Fibroblast of skin of right quadriceps (primary cell): ENCODE measurements at places on chromosomes 13 and 19.

DNA sequence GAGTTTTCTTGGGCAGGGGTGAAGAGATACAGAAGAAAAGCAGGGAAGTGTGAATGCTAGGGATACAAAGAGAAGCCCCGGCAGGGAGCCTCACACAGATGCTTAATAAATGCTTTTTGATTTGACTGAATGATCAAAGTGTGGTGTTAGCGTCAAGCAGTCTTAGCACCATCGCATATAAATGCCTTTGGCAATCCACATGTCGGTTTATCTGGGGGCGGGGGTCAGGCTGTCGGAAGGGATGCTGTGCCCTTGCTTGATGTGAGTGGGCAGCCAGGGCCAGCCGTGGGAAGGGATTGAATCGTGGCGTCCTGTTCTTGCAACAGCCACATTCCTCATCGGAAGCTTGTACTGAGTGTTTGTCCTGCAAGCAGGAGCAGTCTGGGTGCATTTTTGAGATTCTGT is 173.1 kb downstream of the LACC1 start:
- DNase-seq, result peak; percentile 49

DNA sequence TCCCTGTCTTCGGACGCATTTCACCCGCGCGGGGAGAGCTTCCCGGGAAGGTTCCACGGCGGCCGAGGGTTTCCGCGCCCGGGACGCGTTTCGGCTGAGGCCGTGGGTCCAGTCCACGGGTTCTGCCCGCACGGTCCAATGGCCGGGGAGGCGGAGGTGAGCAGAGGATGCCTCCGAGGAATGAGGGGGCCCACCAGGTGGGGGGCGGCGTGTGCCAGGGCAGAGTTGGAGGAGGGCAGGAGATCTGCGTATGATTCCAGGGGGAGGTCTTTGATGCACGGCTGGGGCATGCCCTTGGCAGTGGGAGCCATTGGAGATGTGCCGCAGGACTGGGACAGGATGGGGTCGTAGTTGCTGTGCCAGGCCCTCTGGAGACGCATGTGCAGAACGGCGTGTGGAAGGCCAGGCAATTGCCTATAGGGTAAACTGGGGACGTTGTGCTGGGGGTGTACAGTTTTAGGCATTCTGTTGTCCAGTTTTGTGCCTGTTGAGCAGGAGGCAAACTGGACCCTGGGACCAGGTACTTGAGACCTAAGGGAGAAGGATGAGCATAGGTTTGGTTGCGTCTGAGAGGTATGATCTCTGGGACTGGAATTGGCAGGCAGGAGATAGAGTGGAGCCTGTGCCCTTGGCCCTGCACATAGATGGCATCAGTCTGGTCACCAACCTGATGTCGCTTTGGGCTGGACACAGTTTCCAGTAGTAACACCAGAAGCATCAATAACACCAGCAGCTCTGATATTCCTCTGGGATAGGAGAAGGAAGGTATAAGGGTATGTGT is 751 bp downstream of the ZNF584 start:
- no peak for DNase-seq

DNA sequence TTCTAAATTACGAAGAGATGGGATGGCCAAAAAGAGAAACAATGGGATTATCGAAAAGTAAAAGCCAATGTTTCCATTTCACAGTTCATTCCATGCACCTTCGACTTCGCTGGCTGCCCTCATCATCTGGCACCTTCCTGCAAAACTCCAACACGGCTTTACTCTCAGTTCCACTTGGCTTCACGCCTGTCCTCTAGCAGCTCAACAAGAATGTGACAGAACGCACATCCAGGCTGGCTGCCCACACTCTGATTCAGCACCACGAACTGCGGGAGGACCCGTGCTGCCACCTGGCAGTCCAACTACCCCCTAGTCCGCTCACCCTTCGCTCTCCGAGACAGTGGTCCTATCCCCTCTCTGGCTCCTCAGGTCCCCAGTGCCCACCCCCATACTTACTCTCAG is 11.7 kb downstream of the ATP7B start:
- no peak for DNase-seq

- no peak for DNase-seq
Observed at GRCh38 chr13:65834897-65835296, 1395.2 kb downstream of the PCDH9 start.

DNA sequence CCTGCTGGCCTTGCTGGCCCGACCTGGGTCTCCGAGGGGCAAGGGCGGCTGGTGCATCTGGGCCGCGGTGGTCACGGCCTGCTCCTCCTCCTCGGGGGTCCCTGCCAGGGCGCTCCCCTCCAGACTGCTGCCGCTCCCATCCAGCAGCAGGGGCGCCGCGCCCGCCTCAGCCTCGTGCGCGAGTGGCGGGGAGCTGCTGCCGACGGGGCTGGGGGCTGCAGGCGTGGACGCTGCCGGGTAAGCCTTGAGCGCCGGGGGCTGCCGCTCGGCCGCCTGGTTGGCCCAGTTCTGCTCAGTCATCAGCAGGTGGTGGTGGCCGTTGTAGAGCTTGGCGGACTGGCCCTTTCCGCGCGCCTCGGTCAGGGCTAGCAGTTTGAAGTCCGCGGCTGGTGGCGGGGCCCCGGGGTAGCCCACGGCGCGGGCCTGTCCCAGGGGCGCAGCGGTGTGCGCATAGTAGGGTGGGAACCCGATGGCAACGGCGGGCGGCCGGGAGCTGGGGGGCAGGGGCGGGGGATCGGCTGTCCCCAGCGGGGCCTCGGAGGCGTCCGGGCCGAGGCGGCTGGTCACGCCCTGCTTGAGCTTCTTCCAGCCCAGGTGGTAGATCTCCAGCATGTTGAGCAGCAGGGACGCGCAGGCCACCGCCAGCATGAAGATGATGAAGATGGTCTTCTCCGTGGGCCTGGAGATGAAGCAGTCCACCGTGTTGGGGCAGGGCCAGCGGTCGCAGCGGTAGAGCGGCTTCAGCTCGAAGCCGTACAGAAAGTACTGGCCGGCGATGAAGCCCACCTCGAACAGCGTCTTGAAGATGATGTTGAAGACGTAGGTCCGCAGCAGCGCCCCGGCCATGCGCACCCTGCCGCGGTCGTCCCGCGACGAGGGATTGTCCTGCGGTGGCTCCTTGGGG is 18.6 kb downstream of the GJA3 start:
- no peak for DNase-seq

DNA sequence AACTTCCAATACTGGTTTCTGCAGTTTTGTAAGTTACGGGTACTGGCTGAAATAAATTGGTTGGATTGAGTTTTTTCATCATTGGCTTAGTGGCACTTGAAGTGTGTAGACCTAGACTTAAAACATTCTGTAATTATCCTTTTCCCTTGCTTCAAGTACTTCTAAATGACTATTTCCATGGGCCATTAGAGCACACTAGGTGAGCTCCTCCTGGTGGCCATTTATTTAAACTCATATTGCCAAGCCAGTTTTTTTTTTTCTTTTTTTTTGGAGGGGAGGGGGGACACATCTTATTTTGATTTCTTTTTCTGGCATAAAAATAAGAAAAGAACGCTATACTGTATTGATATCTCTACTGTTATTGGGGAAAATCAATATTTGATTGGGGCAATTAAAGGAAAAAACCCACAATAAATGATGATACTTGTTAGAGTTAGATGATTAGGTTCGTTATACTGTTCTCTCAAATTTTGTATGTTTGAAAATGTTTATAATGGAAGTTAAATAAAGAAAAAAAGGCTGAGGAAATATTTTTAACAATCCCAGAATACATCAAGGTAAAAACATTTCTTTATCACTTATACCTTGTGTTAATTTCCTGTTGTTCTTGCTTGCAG is 82.9 kb downstream of the PDS5B start:
- peak; percentile 51 for DNase-seq

- DNase-seq, result peak; percentile 93
Observed at GRCh38 chr13:23673354-23673753, 103.1 kb downstream of the TNFRSF19 start.

DNA sequence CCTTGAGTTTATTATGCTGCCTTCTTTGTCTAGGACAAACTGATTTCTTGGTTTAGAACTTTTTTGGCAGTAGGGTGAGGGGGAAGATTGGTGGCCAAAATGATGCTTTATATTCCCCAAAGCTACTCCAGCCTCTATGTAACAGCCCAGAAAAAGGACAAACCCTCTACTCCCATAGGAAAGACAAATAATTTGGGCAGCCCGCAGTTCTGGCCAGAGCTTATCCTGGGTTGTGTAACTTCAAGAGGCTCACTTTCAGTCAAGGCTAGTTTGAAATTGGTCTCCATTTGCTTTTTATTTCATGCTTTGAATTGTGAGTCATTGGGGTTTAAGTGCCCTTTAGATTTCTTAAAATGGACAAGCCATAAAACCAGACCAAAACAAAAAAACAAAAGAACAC is 142.3 kb downstream of the OLFM4 start:
- no peak for DNase-seq

DNA sequence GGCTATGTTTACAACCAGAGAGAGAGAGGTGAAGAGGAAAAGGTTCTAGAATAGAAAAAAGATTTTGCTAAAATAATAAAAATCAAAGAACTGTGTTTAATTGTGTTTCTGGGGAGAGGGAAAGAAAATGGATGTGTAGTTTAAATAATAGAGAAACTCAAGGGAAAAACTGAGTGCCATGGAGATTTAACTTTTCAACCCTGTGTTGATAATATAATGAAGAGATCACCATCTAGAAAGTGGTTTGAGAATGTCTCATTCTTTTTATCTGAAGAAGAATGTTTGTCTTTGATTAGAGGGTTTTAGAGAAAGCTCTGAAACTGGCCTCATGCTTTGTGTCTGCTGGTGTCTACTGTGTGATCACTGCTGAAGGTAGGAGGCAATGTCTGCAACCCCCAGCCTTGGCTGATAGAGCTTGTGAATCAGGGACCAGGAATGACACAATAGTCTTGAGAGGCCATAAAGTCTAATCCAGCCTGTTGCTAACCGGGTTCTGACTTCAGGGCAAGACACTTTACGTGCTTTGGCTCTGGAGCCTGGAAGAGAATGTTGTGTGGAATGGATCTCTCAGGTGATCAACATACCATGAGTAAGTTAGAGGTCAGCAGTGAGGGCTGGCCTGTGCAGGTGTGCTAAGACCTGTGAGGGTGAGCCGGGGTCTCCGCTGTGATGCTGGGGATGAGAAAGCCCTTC is 5.4 kb downstream of the COL4A2 start:
- DNase-seq, result peak; percentile 94

DNA sequence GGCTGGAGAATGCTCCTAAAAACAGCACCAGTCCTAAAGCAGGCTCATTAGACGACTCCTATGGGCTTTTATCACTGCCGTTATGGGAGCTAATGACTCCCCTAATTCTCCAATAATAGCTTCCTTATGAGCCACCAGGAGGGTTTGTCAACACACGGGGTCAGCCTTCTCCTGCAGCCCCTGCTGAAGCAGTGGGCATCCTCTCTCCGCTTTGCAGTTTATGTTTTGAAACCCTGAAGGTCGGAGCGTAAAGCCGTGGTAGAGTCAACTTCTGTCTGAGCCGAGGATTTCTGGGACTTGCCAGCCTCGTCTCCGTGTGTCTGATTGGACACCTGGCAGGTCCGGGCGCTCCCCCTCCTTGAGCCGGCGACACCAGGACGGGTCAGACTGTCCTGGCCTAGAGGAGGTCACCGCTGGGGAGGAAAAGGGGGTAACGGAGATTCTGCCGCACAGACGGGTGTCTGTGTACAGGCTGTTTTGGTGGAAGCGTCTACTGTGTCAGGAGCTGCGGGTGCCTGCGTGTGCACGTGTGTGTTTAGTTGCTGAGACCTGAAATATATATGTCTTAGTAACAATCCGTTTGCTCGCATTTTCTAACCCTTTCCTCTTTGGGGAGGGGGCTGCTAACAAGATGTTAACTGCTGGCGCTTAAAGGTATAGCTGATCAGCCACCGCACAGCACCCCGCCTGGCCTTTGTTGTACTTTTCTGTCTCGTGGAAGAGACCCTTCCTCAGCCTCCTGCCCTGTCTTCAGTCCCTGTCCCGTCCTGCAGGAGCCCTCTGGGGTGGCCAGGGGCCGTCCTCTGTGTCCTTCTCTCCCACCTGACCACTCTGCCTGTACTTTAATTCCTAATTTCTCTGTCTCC is 1.9 kb downstream of the KDM4B start:
- DNase-seq, result no peak

DNA sequence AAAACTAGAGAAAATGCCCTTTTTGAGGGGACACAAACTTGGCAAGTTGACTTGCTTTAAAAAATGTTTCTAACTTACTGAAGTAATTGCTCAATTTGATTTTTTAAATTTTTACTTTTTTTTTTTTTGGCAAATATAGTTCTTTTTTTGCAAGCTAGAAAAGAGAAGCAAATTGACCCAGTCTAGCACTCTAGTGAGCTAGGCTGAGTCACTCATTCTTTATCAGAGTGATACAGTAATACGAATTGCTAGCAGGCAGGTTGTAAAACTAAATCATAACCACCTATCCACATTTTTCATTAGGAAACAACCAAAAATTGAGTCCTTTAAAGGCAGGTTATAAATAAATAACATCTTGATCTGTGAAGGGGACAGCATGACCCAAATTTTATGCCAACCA is 51.9 kb upstream of the C1QTNF9 start:
- no peak for DNase-seq

GRCh38 chr19:53621885-53622740 is 9.7 kb upstream of the DPRX start:
- DNase-seq, result no peak

DNA sequence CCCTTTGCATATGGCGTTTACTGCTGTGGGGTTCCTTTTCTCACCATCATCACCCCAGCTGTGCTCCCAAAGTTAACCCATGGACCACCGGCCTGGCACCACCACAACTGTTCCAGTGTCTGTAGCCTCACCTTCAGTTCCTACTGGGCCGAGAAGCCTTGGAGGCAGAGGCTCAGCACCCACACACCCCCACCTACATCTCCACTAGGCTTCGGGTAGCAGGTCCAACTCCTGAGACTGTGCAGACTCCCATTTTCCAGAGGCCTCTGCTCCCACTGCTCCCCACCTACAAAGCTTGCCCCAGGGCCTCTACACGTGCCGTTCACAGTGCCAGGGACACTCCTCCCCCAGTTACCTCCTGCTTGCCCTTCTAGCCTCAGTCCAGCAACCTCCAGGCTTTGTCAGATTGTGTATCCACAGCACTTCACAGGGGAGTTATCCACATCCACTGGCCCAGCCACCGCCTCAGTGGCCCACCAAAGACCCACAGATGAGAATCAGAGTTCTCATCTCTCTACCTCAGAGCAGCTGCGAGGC is 14.1 kb downstream of the SLC27A5 start:
- DNase-seq, result no peak

- DNase-seq, result no peak
Observed at GRCh38 chr13:46639033-46639981, 86.3 kb downstream of the LRCH1 start.

- DNase-seq, result no peak
Observed at GRCh38 chr13:114008964-114009589, 35.2 kb upstream of the C13orf46 start.

GRCh38 chr19:27774827-27775226 is 1438.1 kb downstream of the UQCRFS1 start:
- no peak for DNase-seq

GRCh38 chr13:103203735-103204330 is 137.6 kb upstream of the SLC10A2 start:
- DNase-seq, result no peak

GRCh38 chr19:4396949-4397783 is 3.2 kb downstream of the SH3GL1 start:
- no peak for DNase-seq
